GM20000 (cell line): ENCODE measurements at places on chromosomes 7 and 10.

DNA sequence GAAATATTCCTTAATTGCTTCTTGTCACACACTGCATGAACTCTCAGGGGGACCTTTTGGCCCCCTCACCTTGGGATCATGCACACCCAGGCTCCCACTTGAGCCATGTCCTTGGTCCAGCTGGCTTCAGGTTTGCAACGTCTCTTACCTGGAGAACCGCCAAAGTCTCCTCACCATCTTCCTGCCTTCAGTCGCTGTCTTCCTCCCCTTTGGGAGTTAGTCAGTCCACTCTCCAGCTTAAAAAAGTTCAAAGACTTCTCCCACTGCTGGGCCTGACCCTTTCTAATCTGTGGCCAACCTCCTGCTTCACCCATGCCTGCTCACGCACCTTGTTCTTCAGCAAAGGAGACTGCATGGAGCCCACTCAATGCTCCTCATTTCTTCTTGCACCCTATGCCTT, 82.6 kb upstream of the LRRC4 start:
- DNase-seq = no peak

DNA sequence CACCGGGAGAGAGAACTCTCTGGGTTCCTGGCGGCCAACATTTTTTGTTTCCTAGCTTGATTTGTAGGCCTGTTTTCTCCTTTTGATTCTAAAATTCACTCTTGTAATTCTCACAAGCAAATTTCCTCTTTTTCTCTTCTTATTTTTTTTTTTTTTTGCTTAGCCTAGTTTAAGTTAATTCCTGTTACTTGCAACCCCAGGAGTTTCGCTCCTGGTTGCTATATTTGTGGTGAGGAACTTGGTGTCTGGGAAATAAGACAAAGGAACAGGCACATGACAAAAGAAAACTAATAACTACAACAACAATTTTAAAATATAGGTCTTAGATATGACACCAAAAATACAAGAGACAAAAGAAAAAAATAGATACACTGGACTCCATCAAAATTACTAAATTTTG, 6.7 kb downstream of the AOAH start:
- no peak for DNase-seq

GRCh38 chr10:73095481-73096021, 1.1 kb downstream of the P4HA1 start:
- peak; percentile 32 for DNase-seq

DNA sequence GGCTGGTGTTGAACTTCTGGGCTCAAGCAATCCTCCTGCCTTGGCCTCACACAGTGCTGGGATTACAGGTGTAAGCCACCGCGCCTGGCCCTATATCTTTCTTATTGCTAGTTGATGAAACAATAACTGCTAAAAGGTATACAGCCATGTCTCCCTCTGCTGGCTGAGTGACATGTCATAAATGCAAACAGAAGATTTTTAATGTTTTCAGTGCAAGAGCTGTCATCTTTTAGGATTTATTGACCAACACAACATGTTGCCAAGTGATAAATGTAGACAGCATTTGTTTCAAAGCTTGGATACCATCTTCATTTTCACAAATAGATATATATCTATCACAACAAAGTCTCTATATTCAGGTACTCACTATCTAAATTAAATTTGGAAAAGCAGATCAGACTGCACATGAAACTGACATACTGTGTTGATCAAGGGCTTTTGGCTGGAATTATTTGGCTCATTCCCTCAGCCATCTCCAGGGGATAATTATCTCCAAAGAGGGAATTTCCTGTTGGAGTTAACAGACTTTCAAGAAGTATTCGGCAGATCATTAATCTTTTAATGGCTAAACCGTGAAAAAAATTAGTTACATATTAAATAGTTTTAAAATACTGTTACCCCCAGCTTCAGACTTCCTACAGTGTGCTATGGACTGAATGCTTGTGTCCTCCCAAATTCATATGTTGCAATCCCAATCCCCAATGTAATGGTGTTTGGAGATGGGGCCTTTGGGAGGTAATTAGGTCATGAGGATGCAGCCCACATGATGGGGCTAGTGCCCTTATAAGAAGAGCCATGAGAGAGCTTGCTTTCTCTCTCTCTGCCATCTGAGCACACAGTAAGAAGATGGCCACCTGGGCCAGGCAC, 41.3 kb upstream of the SRPK2 start:
- DNase-seq = peak; percentile 49

DNA sequence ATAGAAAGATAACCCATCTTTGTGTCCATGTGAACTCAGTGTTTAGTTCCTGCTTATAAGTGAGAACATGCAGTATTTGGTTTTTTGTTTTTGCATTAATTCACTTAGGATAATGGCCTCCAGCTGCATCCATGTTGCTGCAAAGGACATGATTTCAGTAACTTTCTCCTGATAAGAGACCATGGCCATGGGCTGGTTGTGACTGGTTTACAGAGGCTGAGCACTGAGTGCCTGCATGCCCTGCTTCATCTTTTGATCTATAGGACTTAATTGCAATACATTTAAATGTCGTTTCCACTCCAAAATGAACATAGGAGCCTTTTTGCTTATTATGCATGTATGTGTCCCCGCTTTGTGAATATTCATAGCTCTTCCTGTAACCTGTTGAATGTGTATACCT, 101.3 kb upstream of the IGFBP3 start:
- no peak for DNase-seq

DNA sequence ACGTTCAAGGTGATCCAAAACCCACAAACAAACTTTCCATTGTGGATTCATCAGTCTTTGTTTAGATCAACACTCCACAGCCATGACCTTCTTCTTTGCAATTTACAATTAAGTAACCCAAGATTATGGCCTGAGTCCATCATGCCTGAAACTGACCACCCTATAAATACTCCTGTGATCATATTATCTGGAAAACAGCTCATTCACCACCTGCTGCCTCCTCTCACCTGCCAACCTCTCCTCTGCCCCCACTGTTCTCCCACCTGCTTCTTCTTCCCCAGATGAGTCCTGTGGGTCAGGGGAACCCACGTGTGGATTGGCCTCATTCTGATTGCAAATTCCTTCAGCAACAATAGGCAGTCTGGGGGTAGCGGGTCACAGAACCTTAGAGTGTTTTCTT, 81.4 kb downstream of the ABLIM1 start:
- DNase-seq = no peak

DNA sequence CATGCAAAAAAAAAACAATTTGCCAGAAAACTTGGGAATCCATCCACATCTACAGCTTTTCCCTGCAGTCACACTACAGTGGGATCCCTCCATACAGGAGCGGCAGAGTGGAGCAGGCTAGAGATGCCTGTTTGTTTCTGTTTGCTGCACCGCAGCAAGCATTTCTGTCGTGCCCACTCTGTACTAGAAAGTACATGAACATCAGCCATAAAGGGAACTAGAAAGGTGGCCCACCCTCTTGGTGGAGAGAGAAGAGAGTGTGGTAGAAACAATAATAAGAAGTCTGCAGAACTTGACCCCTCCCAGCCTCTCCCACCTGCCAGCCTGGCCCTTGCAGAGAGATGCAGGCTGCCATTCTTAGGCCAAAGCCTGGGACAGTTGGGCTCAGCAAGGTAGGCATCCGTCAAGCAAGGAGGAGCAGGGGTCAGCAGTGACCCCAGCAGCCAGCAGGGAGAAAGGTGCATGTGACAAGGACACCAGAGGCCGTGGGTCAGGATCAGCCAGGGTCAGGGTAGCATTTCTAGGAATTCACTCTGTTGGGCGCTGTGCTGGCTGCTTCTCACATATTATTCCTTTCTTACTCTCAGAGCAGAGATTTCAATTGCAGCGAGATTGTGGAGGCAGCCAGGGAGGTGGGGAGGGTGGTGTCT, 171.8 kb downstream of the EGFR start:
- no peak for DNase-seq

DNA sequence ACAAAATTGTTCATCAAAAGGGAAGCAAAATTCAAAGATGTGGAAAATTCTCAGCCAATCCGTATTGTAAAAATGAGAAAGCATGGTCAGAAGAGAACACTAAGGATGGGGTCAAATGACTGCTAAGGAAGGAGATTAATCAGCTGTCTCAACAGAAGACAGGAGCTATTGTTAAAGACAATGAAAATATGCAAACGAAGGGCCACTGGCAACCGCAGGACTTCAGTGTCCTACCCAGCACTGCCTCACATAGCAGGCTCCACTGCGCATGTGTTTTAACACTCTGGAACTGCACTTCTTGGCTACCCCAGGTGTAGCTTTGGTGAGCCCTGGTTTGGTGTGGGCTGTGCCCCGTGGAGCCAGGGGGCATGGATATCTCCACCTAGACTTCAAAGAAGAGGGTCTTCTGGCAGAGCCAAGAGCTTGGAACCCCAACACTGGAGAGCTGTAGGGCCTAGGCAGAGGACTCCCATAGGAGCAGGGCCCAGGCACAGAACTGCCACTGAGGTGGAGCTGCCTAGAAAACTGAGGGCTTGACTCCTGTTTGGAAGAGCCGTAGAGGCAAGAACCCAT, 176.2 kb upstream of the GDF10 start:
- DNase-seq = no peak

- DNase-seq = peak; percentile 92
Measured at GRCh38 chr7:2165610-2166594, 66.8 kb downstream of the MAD1L1 start.

DNA sequence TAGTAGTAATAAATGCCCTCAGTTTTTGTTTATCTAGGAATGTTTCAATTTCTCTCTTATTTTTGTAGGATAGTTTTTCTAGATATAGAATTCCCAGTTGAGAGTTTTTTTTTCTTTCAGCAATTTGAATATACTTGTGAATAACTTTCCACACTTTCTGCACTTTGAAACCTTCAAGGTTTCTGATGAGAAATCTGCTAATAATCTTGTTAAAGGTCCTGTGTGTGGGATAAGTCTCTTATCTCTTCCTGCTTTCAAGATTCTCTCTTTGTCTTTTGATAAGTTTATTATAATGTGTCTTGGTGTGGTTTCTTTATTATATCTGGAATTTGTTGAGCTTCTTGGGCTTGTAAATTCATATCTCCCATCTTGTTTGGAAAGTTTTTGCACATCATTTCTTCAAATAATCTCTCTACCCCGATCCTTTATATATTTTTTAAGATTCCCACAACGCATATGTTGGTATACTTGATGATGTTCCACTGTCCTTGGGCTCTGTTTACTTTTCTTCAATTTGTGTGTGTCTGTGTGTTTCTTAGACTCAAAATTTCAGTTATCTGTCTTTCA, 103.5 kb downstream of the MKX start:
- DNase-seq = no peak

- DNase-seq = no peak
Measured at GRCh38 chr7:44977959-44978335, 868 bp downstream of the MYO1G start.

- no peak for DNase-seq
Measured at GRCh38 chr10:17590969-17591645, 26.1 kb downstream of the HACD1 start.

DNA sequence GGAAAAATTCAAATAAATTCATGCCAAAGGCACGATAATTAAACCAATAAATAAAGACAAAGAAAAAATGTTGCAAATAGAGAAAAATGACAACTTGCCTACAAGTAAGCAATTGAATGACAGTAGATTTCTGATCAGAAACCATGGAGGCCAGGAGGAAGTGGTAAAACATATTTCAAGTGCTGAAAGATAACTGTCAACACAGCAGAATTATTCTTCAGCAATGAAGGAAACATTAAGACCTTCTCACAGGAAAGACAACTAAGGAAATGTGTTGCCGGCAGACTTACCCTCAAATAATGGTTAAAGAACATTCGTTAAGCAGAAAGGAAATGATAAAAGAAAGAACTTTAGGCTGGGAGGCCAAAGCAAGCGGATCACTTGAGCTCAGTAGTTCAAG, 30.4 kb downstream of the RUNDC3B start:
- no peak for DNase-seq

DNA sequence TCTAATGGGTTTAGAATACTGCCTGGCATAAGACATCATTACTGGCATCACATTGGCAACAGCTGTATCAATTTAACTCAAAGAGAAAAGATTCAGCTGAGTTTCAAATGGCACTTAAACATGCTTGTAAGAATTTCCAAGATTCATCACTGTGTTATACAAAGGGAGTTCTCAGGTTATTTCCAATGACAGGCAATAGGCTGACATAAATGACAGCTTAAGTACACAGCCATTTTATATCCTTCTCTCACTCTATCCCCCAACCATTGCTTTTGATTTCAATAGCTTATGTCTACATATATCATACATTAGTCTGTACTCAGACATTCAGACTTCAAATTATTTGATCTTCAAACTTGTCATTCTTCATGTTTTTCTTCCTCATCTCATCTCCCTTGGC, 45.5 kb upstream of the CABCOCO1 start:
- no peak for DNase-seq

GRCh38 chr10:109275960-109276359, 647.4 kb downstream of the XPNPEP1 start:
- no peak for DNase-seq

GRCh38 chr7:26372704-26373103, 81.0 kb downstream of the SNX10 start:
- no peak for DNase-seq

DNA sequence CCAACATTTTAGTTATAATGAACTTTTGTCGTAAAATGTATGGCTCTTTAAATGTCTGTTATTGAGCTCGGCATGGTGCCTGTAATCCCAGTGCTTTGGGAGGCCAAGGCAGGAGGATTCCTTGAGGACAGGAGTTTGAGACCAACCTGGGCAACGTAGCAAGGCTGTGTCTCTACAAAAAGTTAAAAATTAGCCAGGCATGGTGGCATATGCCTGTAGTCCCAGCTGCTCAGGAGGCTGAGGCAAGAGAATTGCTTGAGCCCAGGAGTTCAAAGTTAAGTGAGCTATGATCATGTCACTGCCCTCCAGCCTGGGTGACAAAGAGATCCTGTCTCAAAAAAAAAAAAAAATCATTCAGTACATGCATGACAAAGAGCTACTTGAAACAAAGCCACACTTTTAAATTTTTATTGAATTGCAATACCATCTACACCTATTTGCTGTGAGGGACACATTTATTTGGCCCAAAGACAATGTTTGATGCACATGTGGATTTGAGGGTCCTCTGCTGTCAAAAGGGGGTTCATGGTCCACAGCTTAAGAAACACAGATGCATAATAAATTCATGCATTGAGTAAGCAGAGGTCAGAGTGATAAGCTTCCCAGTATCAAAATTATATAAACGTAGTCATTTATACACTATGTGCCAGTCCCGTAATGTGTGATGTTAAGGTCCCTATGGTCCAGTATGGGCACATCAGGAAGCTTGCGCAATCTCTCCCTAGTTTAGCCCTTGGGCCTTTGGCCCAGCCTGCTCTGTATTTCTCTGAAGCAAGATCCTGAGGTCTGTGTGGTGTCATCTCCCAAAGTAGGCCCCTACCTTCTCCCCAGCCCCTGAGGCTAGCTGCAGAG, 4.4 kb upstream of the MALSU1 start:
- DNase-seq = no peak
